AG08396 (cell line): ENCODE measurements at places on chromosomes 7 and 10.

DNA sequence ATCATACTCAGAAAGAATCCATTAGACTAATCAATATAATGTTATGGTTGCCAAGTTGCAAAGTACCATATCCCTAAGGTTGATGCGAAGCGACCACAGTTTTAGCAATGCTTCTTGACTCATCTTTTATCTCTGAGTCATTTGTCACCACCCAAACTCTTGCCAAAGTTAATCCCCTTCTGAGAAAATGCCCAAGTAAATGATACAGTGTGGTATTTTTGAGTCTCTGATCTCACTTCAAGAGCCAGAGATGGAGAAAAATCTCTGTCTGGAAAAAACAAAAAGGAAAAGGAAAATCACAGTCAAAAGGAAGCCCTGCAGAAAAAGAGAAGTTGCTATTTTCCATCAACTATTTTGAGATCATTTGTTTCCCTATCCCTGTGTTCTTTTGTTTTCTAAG lies 26.7 kb upstream of the OTUD1 start:
- no peak for DNase-seq

GRCh38 chr7:126780993-126781392 lies 471.7 kb downstream of the GRM8 start:
- DNase-seq: no peak

DNA sequence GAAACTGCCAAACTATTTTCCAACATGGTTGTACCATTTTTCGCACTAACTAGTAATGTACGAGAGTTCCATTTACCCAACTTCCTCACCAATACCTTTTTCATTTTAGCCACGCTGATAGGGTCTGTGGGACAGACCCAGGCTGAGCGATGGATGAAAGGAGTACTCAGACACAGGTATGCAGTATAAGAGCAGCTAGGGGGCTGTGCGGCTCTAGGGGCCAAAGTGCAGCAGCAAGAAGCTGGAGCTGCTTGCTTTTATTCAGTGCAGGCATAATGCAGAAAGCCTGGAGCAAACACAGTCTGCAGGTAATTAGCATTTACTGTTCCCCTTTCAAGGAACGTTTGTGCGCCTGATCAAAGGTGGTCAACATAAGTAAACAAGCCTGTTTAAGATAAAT lies 21.0 kb downstream of the UCMA start:
- no peak for DNase-seq

DNA sequence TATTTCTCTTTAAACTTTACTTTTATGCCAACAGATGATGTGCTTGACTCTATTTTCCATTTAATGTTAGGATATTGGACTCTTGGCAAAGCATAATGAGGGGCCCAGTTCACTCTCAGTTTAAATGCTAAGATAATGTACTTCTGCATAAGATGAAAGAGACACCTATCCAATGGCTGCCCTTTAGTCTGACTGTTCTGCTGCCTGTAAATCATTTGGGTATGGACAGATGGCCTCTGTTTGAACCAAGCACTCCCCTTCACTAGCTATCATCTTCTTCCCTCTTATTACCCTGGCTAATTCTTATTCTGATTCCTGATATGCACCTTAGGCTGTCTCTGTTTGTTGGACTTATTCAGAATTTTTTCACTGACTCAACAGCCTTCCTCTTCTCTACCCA lies 72.1 kb downstream of the SEM1 start:
- DNase-seq: no peak

DNA sequence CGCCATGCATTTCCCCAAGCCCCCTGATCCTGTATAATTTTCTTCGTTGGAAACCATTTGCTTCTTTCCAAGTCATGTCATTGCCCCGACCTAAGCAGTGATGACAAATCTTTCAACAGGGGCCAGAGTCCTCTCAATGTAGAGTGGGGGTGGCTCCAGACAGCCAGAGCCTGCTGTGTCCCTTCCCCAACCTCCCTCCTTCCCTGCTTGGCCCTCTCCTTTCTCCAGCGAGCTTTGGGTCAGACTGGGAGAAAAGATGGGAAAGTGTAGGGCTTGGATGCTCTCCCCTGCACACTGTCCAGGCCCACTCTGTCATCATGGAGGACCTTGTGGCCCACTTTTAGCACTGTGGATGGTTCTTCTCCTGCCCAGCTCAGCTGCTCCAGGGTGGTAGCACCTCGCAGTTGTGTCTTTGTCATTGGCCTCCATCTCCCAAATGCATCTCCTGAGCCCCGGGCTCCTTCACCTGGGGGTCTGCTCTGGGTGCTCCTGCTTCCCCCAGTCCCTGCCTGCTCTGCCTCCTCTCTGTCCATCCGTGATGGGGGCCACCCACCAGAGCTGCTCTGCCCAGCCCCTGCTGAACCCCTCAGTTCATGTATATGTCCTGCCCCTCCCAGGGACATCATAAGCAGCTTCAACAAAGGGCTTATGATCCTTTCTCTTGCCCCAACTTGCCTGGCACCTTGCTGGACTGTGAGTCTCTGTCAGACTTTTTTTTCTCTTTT lies 37.5 kb downstream of the BTBD16 start:
- DNase-seq: no peak

DNA sequence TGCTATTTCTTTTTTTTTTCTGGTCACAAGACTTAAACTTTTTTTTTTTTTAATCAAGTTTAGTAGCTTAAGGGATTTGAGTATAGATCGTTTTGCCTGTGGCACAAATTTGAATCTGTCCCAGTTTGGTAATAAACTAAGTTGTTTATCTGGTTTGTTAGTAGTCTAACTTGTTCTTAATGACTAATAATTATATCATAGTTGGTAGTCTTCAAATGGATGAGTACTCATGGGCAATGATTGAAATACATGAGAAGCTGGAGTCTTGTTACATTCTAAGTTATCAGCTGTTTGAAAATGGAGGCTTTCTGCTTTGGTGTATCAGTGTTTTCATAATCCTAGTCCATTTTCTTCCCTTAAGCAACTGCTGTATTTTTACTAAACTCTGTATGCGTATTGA lies 12.3 kb downstream of the BTAF1 start:
- DNase-seq: no peak

DNA sequence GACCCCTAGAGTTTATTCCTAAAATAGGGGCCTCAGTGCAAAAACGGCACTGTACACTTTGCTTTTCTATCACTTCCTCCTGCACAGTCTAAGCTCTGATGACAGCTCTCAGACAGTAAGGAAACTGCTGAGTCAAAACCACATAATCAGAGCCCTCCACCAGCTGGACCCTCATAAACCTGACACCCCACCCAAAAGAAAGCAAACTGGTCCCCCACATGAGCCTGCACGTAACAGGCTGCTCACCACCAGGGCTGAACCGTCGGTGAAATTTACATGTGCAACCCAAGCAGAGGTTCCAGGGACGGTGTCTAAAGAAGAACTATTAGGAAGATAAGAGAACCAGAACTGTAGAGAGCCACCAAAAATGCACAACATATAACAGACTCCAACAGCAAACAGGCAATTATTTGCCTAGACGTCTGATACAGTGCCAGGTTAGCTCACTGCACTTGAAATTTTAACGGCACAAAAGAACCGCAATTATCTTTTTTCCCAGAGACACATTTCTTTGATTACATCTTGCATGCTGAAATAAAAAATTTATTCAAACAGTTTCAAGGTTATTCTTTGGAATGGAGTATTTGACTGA lies 19.6 kb downstream of the SGMS1 start:
- DNase-seq: no peak

- peak; percentile 43 for DNase-seq
These were observed 50.8 kb upstream of the ABLIM1 start for GRCh38 chr10:114708717-114709335.

DNA sequence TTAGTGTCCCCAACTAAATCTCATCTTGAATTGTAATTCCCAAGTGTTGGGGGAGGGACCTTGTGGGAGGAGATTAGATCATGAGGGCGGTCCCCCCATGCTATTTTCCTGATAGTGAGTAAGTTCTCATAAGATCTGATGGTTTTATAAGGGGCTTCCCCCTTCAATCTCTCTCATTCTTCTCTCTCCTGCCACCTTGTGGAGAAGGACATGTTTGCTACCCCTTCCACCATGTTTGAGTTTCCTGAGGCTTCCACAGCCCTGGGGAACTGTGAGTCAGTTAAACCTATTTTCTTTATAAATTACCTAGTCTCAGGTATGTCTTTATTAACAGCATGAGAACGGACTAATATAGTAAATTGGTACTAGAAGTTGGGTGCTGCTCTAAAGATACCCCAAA lies 365.6 kb downstream of the ANKRD7 start:
- DNase-seq: no peak

DNA sequence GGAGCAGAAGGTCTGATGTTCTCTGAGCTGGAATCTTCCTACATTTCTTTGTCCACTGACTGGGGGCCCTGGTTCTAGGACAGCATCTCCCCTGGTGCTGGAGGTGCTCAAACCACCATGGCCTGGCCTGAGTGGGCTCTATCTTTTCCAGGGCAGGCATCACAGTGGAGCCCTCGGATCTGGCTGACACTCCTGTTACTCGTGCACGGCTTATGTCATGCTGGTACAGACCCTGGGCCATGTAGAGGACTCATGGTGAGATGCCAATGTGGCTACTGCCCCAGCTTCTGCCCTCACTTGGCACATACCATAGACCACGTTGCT lies 96.0 kb downstream of the HIPK2 start:
- DNase-seq: no peak

- peak; percentile 20 for DNase-seq
These were observed 80.7 kb downstream of the GCC1 start for GRCh38 chr7:127504715-127505114.

DNA sequence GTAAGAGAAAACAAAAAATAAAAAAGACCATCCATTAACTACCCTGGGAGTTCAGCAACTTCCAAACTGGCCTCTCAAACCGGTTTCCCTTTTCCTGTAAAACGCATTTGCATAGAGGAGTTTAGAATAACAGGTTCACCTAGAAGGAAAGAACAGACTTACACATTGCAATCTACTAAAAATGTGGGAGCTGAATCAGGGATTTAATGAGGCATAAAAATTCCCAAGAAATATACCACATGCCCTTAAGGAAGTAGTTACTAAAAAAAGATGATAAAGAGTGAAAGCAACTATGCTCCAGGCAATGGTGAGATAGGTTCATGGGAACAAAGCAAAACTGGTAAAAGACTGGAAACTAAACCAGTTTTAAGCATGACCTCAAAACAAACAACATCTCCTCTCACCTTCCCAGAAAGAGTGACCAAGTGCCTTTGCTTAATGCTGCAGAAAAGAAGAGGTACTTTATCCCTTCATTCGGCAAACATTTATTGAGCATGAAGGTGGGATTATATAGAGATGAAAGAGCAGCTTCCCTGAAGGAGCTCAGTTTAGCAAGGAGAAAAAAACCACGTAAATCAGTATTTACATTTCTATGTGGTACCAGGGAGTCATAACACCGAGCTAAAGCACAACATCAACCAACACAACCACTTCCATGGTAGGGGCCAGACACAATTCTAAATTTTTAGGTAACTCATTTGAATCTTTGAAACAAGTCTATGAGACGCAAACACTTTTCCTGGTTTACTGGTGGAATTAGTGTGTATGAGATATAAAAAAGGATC lies 152.8 kb downstream of the SGMS1 start:
- no peak for DNase-seq

DNA sequence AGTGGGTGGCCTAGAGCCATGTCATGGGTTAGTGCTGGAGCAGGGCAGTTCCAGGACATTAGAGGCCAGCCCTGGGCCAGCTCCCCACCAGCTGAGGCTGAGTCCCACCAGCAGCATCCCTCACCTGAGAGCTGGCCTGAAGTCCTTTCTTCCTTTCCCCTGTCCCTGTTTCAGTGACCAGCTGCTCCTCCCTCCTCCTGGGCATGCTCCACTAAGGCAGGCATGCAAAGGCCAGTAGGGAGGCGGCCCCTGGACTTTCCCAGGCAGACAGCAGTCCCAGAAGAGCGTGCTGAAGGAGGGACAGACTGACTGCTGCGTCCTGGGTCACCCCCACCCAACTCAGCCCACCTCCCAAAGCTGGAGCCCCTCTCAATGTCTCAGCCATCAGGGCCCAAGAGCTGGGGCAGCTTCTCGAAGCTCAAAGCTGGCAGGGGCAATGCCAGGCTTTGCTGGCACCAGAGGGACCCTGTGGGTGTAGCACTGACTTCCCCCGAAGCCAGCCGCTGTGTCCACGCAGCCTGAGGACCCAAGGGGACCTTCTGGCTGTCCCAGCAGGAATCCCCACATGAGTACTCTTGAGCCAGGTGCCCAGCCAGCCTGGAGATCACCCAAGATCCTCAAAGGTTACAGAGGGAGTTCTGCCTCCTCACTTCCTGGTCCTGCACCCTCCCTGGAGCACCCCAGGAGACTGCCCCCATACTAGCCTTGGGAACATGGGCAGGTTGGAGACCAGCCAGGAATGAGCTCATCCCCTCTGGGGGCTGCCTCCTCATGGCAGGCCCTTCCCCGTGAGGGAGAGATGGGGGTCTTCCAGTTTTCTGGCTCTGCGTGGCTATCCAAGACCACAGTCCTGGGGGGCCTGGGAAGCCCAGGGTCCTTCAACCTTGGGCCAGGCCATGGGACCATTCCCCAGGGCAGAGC lies 35.2 kb upstream of the RET start:
- DNase-seq: no peak

GRCh38 chr7:20744954-20745446 lies 41.7 kb downstream of the SP8 start:
- no peak for DNase-seq

GRCh38 chr7:27123007-27123476 lies 7.5 kb downstream of the HOXA4 start:
- no peak for DNase-seq

DNA sequence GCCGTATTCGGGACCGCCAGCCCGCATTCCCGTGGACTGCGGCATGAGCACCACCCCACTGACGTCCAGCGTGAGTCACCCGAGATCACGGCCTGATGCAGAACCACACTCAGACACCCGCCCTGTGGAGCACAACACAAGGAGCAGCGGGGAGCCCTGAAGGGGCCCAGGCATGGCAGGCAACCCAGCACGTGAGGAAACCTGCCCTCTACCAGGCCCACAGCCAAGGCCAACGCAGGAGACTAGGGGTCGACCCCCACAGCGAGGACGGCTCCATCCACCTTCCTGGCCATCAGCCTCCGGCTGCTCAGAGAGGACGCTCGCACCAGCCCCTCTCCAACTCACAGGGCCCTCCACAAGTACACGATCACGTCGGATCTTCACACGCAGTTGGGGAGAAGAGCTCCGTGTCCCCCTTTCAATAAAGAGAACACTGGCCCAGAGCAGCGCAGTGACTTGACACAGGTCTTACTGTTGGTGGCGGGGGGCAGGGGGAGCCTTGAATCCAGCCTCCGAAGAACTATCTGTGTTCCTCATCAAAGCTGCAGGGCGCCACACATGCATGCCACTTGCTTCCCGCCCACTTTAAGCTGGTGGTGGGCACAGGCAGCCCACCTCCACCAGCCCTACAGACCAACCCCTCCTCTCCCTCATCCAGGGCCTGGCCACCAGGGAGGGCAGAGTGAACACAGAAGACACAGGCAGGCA lies 22.0 kb downstream of the MAD1L1 start:
- no peak for DNase-seq

- DNase-seq: no peak
These were observed 66.9 kb upstream of the BAIAP2L1 start for GRCh38 chr7:98467570-98468312.
